Stimulated activated CD8-positive, alpha-beta memory T cell treated with anti-CD3 and anti-CD28 coated beads, Interleukin-7, amount 100 ng/mL, for 4 hours (primary cell): ENCODE measurements at places on chromosomes 7 and 10.

DNA sequence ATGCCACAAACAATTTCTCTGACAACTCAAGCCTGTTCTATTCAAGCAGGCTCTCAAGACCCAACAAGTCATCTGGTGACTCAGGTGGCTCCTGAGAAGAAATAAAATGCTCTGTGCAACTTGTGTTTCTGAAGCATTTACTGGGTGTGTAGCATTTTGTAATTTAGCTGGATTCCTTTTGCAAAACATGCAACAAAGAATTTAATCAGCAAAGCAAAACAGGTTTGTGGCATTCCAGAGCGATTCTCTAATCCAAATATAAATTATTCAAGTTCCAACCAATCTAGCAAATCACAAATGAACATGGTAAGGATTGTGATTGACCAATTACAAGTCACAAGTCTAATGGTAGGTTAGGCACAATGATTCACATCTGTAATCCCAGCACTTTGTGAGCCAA, 39.8 kb upstream of the C10orf67 start:
- DNase-seq, result no peak

- DNase-seq, result no peak
Measured at GRCh38 chr10:29657719-29658274, 23.0 kb upstream of the SVIL start.

GRCh38 chr7:33757563-33758165, 147.7 kb upstream of the BMPER start:
- no peak for DNase-seq

DNA sequence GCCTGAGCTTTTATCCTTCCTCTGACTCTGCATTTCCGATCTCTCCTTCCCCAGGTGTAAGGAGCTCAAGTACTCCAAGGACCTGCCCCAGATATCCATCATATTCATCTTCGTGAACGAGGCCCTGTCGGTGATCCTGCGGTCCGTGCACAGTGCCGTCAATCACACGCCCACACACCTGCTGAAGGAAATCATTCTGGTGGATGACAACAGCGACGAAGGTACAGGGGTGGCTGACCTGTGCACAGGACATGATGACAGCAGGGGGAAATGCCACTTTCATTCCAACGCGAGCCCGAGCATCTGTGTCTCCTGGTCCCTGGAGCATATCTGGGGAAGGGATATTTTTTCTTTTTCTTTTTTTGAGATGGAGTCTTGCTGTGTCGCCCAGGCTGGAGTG, 256.2 kb downstream of the GALNT17 start:
- DNase-seq, result no peak

- no peak for DNase-seq
Measured at GRCh38 chr7:100363098-100363497, 5.2 kb downstream of the PILRB start.

GRCh38 chr7:96093435-96093834, 228.5 kb downstream of the SLC25A13 start:
- no peak for DNase-seq

- no peak for DNase-seq
Measured at GRCh38 chr10:93757136-93757535, 600 bp upstream of the LGI1 start.

DNA sequence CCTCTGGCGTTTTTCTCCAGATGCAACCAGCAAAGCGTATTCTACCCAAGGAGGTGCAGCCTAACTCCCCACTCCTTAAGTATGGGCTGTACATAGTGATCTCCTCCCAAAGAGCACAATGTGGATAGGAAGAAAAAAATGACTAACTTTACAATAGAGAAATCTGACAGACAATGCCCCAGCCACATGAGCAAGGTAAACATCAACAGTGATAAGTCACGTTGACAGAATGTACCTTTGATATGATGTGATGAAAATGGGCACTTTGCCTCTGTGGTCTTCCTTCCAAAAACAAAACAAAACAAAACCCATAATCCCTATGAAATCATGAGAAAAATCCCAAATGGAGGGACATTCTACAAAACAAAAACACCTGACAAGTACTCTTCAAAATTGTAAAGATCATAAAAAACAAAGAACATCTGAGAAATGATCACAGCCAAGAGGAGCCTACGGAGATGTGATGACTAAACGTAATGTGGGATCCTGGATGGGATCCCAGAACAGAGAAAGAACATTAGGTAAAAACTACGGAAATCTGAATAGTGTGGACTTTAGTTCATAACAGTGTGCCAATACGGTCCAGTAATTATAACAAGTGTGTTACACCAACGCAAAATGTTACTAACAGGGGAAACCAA, 50.6 kb downstream of the ABLIM1 start:
- DNase-seq, result no peak

DNA sequence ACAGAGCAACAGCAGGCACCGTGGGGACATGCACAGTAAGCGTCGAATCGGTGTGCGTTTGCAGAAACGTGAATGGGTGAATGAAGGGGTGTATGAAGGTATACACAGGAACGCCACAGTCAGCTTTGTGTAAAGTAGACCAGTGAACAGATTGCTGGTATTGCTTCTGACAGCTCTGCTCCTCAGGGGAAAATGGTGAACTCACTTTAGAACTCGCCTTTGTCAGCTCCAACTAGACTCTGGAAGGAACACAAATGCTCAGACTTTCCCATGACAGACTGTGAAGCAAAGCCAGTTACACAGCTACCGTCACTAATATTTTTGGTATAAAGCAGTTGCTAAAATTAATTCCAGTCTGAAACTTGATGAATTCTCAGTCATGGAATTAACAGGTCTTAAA, 78.9 kb downstream of the CUX1 start:
- DNase-seq, result no peak

DNA sequence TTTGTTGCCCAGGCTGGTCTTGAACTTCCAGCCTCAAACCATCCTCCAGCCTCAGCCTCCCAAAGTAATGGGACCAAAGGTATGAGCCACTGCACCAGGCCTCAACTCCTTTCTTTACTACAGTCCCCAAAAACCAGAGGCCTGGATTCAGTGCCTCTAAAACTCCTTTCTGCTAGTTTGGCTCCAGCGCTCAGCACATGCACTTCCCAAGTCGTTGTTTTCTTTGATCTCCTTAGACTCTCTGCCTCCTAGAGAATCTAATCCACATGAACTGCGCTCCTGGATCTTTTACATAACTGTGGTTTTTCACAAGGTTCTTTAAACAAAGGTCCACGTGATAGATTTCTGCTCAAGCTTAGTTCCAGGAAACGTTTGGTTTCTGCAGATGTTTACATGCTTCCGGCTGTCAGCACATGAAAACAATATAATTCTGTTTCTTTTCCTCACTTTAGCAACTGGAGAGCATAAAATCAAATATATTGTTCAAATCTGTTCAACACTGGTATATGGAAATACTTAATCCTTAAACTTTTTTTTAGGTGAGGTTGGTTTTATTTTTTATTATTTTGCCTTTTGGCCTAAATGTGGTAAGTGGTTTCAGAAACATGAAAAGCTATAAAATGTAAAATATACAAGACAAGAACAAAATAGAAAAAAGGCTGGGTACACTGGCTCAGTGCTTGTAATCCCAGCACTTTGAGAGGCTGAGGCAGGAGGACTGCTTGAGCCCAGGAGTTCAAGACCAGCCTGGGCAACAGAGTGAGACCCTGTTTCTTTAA, 270.5 kb upstream of the MKLN1 start:
- no peak for DNase-seq

GRCh38 chr10:33461295-33461640, 126.8 kb upstream of the NRP1 start:
- DNase-seq, result no peak
